ENCODE measurements at places on chromosomes 5 and 9.

DNA sequence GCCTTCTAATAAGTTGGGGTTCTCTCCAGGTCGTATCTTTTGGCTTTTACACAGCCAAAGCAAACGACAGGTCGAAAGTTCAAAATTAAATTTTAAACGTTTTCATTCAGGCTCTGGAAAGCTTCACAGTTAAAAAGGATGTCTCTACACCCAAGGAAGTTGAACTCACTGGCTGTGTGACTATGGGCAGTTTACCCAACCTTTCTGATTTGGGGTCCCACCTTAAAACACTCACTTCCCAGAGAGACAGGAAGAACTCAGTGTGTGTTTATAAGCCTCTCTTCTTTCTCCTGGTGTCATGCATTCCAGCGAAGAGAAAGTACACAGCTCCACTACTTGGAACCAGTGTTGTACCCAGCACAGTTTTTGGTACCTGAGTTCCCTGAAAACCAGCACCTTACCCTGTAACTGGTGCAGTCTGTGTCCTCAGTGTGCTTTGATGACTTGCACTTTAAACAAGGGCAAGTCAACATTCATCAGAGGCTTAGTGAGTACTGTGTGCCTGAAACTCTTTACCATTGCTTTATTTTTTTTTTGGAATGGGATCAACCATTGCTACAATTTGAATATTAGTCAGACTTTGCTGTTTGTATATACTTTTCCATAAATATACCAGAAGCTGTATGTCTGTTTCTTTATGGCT is 1.7 kb downstream of the SRD5A1 start:
- no peak for DNase-seq

- DNase-seq, result no peak
Measured at GRCh38 chr9:138007566-138007917, 130.0 kb downstream of the CACNA1B start.

- no peak for DNase-seq
Measured at GRCh38 chr5:61245486-61245885, 83.2 kb upstream of the SMIM15 start.

GRCh38 chr5:112637343-112637742 is 100.3 kb upstream of the APC start:
- no peak for DNase-seq

DNA sequence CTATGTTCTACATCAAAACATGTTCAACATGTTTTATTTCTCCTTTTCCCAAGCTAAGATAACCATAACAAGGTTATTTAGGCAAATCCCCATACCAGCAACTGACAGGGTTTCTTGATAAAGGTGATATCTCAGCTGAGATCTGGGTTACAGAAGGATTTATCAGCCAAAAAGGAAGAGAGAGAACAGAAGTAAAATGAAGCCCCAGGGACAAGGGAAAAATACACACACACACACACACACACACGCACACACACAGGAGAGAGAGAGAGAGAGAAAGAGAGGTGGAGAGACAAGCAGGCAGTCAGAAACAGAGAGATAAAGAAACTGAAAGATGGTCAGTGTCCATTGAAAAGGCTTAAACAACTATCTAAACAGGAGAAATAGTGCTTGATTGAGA is 19.7 kb upstream of the MLLT3 start:
- DNase-seq, result no peak

- DNase-seq, result no peak
Measured at GRCh38 chr9:536597-537511, 304.6 kb upstream of the DMRT1 start.

DNA sequence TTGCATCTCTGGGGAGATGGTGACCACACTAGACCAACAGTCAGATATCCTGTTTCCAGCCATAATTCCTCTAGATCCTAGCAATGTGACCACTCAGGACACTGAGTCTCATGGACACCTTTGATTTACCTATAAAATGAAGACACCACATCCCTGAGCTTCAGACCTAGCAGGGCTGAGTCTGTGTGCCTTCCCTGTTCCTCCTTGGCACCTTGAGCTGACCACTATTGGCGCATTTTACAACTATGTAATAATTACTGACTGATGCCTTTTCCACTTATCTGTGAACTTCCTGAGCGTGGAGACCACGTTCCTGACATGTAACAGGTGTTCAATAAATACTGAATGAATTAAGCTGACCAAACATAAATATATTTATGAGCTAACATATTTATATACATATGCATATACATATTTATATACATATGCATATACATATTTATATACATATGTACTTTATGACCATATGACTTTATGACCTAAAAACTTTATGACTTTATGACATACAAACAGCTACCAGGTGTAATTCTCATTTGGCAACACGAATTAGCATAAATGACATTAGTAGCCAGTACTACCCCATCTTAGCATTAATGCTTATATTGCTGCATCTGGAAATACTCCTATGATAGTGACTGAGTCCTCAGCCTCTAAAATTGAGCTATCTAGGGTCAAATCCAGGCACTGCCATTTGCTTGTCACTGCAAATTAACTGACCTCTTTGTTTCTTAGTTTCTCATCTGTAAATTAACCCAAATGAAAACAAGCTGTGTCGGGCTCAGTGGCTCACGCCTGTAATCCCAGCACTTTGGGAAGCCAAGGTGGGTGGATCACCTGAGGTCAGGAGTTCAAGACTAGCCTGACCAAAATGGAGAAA is 150.6 kb downstream of the GNA14 start:
- DNase-seq, result no peak

DNA sequence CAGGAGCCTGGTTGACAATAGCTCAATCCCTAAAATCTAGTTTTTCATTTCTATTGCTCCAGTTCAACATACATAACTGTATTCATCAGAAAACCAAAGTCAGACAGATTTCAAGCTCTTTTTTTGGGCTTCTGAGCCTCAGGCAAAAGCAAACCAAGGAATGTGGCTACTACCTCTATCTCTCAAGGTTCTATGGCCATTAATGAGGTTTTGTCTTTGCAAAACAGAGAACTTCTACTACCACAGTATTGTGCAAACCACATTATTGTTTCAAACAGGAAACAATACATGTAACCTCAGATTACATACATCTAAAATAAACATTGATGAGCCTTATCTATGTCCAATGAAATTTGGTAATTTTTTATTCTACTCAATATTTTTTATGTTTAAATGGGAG is 35.5 kb upstream of the FTMT start:
- no peak for DNase-seq

- no peak for DNase-seq
Measured at GRCh38 chr9:91995000-91995655, 45.1 kb upstream of the ROR2 start.

DNA sequence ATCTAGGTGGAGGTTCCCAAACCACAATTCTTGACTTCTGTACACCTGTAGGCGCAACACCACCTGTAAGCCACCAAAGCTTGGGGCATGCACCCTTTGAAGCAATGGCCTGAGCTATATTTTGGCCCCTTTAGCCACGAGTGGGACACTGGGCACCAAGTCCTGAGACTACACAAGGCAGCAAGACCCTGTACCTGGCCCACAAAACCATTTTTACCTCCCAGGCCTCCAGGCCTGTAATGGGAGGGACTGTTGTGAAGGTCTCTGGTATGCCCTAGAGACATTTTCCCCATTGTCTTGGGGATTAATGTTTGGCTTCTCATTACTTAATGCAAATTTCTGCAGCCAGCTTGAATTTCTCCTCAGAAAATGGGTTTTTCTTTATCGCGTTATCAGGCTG is 24.6 kb upstream of the FAM151B start:
- DNase-seq, result no peak

DNA sequence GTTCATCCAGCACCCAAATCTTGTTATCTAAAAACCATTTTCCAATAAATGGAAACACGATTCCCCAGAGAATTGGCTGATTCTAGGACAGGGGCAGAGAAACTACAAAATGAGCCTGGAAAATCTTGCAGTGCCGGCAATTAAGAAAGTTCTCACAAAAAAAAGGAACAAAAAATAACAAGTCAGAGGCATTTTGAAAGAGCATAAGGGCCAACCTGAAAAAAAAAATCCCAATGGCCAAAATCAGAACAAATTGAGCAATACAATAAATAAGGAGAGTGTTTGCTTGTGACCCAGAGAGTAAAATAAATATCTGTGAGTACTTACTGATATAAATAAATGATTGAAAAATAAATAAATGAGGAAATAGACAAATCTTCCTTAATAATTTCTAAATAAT is 55.1 kb upstream of the S1PR3 start:
- DNase-seq, result no peak

- no peak for DNase-seq
Measured at GRCh38 chr5:157059093-157059539, at the start of gene HAVCR1. TSS of gene HAVCR1 (minus strand) at chr5:157059116. CDS start at chr5:157057943, 1,173 bp downstream.

- no peak for DNase-seq
Measured at GRCh38 chr9:69260161-69260560, 64.9 kb upstream of the ENTREP1 start.

DNA sequence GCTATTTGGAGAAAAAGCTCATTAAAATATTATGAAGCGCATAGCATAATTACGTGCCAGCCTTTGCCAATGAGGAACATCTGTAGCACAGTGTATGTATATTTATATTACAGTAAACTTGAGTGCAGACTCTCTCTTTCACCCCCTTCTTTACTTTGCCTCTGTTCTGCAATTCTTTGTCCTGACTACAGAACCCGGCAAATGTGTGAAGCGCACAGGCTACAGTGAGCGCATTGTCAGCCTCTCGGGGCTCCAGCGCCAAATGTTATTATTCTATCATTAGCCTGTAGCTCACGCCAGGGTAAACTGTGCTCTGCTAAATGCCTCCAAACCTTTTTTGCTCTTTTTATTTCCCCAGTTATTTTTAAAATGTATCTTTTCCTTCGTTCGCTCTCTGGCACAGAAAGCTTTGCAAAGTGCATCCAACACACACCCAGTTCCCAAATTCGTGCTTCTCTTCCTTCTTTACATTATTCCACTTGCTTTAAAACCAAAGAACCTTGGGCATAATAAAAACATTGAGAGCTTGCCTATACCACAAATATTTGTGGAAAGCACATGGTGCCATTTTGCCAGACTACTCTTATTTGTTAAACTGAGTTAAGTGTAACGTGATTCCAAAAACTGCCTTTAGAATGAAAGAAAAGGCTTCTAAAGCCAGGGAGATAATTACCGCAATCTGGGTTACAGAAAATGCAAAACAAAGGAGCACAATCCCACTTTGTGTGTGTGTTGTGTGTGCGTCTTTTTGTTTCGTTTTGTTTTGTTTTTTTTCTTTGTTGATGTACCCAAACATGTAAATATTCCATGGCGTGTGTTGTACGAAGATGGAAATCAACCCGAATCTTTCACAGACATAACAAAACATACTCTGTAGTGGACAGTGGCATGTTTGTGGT is 164.1 kb upstream of the MPDZ start:
- no peak for DNase-seq

- DNase-seq, result peak; percentile 66
Measured at GRCh38 chr9:134525841-134526583, 115.6 kb upstream of the COL5A1 start.

DNA sequence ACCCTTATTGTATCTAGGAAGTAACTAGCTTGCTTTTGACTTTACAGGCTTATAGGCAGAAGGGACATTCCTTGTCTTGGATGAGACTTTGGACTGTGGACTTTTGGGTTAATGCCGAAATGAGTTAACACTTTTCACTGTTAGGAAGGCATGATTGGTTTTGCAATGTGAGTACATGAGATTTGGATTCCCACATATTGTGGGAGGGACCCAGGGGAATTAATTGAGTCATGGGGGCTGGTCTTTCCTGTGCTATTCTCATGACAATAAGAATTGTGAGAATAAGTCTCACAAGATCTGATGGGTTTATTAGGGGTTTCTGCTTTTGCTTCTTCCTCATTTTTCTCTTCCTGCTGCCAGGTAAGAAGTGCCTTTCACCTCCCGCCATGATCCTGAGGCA is 417.5 kb downstream of the HINT1 start:
- no peak for DNase-seq

GRCh38 chr5:14181299-14181968 is 38.3 kb downstream of the TRIO start:
- DNase-seq, result no peak

DNA sequence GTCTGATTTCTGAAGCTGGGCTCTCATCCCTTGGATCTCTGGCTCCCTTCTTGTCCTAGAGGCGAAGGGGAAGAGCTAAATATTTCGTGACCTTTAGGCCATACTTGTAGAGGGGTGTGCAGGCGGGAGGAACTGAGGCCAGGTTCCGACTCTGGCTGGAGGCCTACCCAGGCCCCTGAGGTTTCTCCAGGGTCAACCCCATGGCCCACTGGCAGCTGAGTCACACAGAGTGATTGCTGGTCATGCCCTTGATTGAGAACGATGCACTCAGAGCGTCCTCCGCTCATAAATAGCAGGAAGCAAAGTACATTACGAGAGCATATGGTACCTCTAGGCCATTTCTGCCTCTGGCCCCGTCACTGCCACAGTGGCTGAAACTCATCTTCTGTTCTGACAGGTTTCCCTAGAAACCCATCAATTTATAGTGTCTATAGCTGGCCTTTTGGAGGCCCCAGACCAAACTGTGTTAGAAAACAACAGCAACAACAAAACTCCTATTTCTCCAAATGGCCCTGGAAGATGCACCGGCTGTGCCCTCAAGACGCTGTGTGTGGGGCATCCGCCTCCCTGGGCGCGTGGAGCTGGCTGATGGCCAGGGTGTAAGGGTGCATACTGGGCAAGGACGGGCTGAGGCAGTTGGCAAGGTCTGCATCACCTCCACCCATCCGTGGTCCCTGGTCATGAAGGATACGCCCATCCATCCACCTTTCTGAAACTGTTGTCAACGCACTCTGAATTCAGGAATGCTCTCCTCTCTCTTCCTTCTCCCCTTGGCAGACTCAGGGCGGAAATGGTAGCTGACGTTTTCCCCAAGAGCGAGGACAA is 32.9 kb upstream of the FCN1 start:
- no peak for DNase-seq

DNA sequence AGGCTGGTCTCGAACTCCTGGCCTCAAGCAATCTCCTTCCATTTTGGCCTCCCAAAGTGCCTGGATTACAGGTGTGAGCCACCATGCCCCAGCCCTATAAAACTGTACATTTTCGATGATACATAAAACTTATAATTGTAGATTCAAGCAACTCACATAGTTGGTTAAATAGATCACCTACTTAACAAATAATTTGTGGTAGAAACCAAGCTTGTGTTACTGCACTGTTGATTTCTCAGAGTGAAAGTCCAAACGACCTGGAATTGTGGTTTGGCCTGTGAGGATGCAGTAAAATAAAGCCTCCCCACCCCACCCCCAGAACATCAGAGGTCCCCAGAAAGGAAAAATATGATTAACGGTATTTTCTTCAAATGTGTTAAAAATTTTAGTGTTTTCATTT is 92.7 kb downstream of the TRIO start:
- DNase-seq, result no peak

DNA sequence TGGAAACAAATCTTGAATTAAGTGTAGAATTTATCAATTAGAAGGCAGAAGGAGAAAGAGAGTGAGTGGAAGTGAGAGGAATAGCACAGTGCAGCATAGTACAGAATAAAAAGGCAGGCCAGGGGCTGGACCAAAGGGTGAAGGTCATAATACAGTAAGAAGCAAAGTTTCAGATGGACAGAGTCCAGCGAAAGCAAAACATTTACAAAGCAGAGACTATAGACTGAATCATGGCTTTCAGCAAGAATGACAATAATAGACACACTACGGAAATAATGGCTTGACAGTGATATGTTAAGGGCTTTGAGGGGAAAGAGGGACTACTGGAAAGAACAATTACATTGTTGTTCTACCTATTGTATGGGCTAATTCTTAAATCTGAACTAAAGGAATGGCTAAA is 249.0 kb upstream of the CHD1 start:
- no peak for DNase-seq

GRCh38 chr9:93077811-93078210 is 18.2 kb upstream of the CARD19 start:
- no peak for DNase-seq

- no peak for DNase-seq
Measured at GRCh38 chr5:111146053-111146452, 53.9 kb downstream of the WDR36 start.

GRCh38 chr9:120137186-120137840 is 442.7 kb downstream of the CDK5RAP2 start:
- no peak for DNase-seq
